ENCODE measurements at places on chromosomes 4 and X.

DNA sequence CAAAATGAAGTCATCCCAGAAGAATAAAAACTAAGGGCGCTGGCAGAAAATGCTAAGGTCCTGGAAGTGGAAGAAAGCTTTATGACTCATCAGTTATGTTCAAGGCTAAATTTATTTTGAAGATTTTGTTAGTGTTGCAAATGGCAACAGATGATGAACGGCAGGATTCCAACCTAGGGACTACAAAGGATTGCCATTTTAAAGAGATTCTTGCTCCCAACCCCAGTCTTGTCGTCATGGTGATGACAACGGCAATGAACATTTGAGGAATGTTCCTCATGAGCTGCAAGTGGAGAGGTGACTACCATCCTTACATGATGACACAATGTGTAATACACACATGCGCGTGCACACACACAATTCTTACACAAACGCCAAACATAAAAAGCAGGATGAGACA, 54.4 kb upstream of the FTHL17 start:
- DNase-seq = no peak

GRCh38 chrX:137032341-137032694, 1.5 kb downstream of the GPR101 start:
- no peak for DNase-seq

DNA sequence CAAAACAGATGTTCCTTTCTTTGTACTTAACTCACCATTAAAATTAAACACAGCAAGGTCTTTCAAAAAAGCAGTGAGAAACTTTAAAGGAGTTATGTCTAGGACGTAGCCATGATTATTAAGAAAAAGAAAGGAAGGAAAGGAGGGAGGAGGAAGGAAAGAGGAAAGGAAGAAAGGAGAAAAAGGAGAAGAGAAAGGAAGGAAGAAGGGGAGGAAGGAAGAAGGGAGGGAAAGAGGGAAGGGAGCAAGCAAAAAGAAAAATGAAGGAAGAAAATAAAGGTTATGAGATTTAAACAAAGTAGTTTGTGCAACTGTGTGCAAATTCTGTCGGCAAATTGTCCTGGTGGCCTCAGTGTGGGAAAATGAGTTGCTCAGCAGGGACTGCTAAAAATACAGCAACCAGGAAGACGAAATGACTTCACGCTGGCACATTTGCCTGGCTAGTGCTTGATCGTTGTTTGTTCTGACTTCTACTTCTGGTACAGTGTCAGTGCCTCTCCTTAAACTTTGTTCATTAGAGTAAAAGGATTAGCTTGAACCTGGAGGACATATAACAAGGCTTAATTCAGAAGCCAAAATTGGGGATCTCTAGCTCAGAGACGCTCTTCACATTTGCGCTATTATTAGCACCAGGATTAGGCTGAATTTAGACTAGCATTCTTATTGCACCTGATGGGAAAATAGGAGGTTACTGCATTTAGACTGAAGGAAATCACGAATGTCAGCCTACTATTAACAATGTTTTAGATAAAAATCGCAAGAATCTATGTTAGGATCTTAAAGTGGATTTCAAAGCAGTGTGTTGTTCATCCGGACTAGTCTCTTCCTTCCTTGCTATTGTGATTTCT, 81.2 kb downstream of the DCK start:
- DNase-seq = no peak

DNA sequence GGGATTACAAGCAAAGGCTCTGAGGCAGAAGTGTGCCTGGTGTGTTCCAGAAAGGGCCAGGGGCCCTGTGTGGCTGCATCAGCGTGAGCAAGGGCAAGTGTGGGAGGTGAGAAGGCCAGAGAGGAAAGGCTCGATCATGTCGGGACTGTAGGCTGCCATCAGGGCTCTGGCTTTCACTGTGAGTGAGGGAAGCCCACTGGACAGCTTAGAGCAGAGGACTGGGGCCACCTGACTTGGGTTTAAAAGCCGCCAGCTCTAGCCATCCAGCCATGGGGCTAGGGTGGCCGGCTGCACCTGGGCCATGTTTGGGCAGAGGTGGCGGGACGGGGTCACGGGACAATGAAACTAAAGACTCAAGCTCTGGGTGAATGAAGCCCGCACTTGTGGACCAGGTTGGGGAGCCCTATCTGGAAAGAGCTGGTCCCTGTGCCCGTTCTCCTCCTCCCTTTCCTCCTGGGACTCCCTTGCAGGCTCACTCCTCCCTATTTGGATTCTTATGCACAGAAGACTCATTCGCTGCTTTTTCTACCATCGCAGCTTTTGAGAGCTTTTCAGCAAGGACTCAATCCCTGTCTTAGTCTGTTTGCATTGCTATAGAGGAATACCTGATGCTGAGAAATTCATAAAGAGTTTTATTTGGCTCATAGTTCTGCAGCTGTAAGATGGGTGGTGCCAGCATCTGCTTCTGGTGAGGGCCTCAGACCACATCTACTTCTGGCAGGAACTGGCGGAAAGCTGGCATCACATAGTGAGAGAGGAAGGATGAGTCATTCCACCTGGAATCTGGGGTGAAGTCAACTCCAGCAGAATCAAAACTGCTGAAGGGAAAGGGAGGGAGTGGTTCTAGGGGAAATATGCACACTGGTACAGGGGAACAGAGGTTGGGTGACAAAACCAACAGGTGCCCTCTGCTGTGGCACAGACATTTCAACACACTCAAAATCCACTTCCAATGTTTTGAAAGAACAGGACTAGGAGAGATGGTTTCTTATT, 15.3 kb downstream of the CTAG1B start:
- DNase-seq = no peak

DNA sequence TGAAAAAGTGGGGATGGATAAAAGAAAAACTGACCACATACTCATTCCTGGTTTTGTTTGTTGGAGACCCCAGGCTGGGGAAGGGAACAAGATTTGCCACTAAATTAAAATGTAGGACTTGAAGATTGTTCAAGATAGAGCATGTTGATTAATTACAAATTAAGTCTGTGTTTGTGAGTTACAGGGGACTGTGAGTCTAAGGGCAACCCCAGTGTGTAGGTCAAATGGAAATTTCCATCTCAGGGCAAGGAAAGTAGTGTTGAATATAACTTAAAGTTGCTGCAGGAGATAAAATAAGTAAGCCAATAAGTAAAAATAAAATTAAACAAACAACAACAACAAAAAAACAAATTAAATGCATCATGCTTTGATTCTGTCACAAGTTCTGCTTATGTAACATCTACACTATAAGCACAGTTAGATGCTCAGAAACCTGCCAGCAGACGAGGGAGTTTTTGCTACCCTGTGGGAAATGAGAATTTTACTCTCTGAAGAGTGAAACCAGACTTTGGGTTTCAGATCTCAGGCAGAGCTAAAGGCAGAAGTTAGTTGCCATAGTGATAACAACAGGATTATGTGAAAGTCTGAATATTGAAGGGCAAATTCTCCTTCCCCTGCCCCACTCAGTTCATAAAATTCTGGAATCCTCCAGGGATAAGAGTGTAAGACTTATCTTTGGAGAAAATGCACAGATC, 352.3 kb downstream of the GRXCR1 start:
- DNase-seq = no peak
